Activated T-cell treated with anti-CD3 and anti-CD28 coated beads, Interleukin-2, amount 50 U/mL, for 1 hour (primary cell): ENCODE measurements at places on chromosomes 2 and 18.

- DNase-seq = no peak
Measured at GRCh38 chr2:79982445-79982844, 322.1 kb downstream of the LRRTM1 start.

- no peak for DNase-seq
Measured at GRCh38 chr2:207093234-207093633, 72.5 kb downstream of the KLF7 start.

DNA sequence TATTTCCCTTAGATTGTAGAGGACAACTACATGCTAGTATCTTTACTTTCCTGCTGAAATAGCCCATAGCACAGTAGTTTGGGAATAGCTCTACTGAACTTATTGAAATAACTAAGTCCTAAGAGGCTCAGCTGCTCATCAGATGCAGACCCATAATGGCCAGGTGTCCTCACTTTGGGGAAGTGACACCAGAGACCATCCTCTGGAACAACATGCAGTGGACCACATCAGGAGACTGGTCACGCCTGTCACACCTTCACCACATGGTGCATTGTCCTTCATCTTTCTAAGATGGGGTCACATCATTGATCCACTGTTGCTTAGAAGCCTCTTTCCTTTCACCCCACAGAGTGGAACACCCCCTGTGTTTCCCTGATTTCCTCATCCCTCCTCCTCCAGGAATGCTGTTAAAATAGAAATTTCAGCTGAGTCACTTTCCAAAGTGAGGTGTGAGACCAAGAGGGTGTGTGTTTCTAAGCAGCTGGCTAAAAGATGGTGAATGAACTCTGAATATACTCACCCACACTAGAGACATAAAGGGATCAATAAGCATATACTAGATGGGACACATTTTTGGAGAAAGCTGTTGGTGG, 215.2 kb upstream of the LRRTM1 start:
- no peak for DNase-seq

DNA sequence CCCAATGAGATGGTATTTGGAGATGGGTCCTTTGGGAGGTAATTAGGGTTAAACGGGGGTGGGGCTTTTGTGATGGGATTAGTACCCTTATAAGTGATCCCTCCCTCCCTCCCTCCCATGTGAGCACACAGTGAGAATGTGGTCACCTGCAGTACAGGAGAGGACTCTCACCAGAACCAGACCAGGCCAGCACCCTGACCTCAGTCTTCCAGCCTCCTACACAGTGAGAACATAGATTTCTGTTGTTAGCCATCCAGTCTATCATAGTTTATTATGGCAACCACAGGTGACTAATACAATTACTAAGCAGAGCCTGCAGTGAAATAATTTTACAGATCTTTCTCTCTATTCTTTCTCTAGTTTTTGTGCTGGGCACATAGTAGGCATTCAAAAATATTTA, 137.7 kb upstream of the PKDCC start:
- DNase-seq = no peak
